ENCODE measurements at places on chromosomes 16 and 17. TPM values are rescaled to one million over a fixed set of nuclear protein-coding genes. Genes with fewer than 3 reads are reported as not detected.

The CTRL gene
- total RNA-seq = 3.3 TPM

The PRSS8 gene
- total RNA-seq = 64.0 TPM

The HYDIN gene
- 1.7 TPM for total RNA-seq

The APOBR gene
- not detected for total RNA-seq

The LITAFD gene
- total RNA-seq = not detected

The KRTAP1-1 gene
- total RNA-seq = not detected

The CDC42EP4 gene
- total RNA-seq = 28.2 TPM

The OTOP3 gene
- total RNA-seq = not detected

The BTBD17 gene
- total RNA-seq = 0.33 TPM

GRCh38 chr17:50537721-50538548 is 5.4 kb downstream of the EPN3 start:
- no peak for DNase-seq

DNA sequence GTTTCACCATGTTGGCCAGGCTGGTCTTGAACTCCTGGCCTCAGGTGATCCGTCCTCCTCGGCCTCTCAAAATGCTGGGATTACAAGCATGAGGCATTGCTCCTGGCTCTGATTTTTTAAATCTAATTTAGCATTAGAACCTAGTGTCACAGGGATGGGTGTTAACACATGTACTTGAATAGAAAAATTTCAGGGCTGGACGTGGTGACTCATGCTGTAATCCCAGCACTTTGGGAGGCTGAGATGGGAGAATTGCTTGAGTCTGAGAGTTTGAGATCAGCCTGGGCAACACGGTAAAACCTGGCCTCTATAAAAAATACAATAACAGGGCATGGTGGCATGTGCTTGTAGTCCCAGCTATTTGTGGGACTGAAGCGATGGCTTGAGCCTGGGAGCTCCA is 6.0 kb upstream of the RNF135 start:
- DNase-seq = no peak

DNA sequence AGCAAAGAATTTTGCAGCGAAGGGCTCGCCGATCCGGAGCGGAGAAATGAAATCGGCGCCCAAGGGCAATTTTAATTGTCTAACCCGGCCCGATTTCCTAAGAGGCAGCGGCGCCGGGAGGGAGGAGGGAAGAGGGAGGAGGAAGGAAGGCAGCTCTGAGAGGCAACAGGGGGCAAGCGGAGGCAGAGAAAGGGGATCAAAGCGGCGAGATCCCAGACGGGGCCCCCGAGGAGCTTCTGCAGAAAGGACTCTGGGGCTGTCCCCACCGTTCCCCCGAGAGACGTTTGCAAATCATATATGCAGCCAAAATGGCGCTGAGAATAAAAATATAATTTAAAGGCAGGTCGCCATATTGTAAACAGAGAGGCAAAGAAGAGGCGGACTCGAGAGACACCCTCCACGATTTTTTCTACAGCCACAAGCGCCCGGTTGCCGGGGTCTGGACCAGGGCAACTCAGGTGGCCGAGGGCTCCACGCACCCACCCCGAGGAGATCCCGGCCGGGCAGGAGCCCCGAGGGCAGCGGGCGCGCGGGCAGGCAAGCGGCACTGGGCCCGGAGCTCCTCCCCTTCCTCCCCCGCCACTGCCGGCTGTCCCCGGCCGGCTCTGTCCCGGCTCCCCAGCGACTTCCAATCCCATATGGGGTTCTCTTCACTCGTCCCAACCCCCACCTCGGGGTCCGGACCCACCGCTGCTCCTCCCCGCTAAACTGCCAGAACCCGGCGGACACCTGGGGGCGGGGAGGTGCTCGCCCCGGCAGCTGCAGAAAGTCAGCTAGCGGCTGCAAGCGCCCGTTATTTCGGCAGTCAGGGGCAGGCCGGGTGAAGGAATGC is 1.9 kb downstream of the PHF12 start:
- DNase-seq = peak; percentile 72

DNA sequence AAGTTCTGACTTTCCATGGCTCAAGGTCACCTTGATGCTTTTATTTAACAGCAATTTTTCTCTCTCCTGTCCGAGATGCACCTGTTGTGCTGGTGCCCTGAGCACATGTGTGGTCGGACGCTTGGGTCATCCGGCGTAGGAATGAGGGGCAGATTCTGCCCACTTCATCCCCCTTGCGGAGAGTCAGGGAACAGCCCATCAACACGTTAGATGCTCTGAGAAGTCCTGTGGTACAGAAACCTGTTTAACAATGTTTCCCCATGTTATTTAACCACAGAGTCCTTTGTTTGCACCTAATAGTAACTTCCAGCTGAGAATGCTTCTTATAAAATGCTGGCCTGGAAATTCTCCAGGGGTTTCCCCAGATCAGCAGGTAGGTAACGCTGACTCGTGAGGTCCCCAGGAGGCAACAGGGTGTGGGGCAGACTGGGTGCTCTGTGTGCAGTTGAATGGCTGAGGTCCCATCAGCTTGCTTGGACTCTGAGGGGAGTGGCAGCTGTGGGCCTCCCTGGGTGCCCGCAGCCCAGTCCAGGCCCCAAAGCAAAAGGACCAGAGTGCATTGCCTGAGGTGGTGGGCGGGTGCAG is 17.8 kb downstream of the DOC2B start:
- peak; percentile 67 for DNase-seq

DNA sequence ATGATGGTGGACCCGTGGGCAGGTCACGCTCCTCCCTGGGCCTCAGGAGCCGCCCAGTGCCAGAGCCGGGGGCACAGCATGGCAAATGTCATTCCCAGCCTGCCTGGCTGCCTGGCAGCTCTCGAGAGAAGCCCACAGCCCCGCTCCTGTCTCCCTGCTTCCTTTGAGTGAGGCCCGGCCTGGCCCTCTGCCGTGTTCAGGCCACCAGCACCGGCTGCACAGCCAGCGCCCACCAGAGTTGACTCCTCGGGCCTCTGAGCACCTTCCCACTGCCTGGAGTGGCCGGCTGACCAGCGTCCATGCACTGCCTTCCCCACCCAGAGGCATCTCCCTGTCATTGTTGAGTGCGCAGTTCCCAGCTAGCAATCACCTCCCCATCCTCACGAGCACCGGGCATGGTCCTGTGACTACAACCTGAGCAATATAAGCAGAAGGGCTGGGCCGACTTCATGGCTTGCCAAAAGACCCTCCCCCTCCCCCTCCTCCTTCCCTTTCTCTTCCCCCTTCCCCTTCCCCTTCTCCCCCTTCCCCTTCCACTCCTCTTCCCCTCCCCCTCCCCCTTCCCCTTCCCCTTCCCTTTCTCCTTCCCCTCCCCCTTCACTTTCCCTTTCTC is 11.9 kb upstream of the SLC38A10 start:
- no peak for DNase-seq

DNA sequence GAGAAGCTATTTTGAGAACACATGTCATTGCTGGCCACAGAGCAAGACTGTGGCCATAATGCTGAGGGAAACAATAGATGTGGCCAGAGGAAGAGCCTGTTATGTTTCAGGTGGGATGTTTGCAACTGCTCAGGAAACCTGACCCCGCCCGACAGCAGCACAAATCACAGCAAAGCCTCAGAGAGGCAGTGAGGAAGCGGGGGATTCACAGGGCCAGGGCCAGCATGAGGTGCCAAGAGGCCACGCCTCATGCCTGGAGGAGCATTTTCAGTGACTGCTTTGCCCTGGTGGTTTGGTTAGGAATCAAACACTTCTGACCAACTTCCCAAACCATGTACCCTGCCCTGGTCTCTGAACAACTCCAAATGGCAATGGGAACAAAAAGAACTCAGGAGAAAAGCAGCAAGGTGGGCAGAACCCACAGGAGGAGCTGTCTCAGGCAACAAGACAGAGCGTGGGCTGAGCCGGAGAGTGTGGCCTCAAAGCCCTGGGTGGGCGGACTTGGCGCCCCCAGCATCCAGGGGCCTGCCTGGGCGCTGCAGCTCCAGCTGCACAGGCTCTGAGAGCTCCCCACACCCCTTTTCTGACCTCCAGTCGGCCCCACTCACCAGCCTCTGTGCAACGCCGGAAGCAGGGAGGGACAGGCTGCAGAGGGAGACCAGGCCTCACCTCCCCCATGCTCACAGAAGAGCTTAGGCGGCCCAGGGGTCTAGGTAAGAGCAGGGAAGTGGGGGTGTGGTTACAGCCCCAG is 20.6 kb downstream of the HIC1 start:
- peak; percentile 73 for DNase-seq

GRCh38 chr17:15129986-15130385 is 135.1 kb downstream of the PMP22 start:
- DNase-seq = no peak

- no peak for DNase-seq
These were observed 348.1 kb downstream of the FOXL1 start for GRCh38 chr16:86926181-86927094.

- no peak for DNase-seq
These were observed 21.2 kb upstream of the MTSS2 start for GRCh38 chr16:70706948-70707465.

DNA sequence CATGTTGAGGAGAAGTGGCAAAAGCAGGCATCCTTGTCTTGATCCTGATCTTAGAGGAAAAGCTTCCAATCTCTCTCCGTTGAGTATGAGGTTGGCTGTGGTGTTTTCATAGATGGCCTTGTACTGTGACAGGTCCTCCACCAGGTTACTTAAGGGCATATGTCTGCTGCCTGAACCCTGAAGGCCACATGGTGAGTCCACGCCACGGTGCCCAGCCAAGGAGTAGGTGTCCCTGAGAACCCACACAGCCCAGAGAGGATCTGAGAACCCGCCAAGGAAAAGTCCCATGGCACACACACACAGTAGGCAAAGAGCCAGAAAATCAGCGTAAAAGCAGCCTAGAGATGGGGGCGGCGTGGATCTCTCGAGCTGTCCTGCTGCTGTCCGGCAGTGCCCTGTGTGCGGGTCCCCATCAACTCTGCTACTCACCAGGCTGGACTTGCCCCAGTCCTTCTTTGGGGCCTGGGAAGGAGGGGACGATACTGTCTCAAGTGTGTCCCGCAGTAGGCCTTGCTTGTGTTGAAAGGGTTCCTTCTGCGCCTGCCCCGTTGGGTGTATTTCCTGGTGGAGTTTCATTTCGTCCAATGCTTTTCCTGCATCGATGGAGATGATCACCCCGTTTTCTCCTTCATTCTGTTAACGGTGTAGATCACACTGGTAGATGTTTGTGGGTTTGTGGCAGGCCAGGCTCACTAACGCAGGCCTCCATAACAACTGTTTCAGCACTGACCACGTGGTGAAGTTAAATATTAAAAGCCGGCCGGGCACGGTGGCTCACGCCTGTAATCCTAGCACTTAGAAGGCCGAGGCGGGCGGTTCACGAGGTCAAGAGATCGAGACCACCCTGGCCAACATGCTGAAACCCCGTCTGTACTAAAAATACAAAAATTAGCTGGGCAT is 90.8 kb upstream of the DNAH17 start:
- no peak for DNase-seq

DNA sequence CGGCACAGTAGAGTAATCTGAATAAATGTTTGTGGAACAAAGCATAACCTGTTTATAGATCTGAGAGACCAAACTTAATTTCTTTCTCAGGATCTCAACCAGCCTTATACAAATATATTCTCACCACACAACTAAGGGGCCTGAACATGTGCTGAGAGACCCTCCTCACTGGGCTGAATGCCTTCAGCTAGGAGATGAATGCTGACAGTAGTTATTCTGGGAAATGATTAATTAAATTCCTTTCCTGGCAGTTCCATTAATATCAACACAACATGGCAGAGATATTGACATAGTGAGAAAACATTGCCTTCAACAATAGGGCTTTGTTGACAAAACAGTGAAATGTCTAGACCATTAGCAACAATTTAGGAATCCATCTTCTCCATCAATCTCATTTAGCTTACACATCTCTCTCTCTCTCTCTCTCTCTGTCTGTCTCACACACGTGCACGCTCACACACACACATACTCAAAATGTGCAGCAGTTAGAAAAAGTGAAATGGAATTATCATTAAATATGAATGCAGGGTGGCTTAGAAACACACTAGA is 780.8 kb upstream of the CDH8 start:
- DNase-seq = no peak

- DNase-seq = peak; percentile 85
These were observed 5.4 kb upstream of the ZNF213 start for GRCh38 chr16:3129137-3130131.

DNA sequence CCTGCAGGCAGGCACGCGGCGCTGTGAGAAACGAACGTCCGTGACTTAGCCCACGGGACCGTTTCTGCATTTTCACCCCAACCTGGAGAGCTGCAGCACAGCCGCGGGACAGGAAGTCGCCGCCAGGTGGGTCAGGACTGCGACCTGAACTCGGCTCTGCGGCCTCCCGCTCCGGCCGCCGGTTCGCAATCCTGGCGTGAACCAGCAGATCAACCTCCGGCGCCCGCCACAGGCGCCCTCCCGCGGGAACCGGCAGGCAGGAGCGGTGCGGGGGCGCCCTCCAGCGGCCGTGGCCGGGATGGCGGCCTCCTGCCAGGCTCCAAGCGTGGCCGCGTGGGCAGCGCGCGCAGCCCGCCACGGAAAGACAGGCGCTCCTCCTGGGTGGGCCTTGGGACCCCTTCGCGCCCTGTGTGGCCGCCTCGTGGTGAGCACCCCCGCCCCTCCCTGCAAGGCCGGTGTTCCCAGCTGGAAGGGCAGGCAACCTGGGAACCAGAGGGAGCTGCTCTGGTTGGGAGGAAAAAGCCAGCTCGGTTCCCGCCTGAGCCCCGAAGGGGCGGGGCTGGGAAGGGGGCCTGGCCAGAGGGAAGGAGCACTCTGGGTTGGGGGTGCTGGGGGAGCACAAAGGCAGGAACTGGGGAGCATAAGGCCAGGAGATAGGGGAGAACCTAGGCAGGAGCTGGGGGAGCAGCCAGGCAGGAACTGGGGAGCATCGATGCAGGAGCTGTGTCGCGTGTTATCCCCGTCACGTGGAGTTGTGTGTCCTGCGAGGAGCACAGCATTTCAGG is 28.2 kb downstream of the ACTG1 start:
- peak; percentile 95 for DNase-seq

DNA sequence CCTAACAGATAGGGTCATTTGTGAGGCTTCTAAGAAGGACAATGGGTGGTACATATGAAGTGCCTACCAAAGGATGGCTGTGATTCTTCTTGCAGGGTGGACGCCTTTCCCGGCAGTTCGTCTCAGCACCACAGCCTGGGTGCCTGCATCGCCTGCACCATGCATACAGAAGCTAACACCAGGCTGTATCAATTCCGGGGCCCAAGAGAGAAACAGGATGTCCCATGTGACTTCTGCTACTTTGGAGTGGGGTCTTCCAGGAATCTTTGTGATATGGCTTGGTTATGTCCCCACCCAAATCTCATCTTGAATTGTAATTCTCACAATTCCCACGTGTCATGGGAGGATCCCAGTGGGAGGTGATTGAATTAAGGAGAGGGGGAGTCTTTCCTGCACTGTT is 251.6 kb upstream of the TNRC6C start:
- DNase-seq = peak; percentile 11

- no peak for DNase-seq
These were observed at the start of gene ACSM5 for GRCh38 chr16:20409398-20410120. Gene ACSM5, plus strand, starts transcription at chr16:20409534. Its CDS starts 1,951 bp downstream, at chr16:20411485.

- DNase-seq = no peak
These were observed 36.7 kb upstream of the PMP22 start for GRCh38 chr17:15301845-15302244.
